ENCODE measurements at places on chromosomes 7 and 10.

DNA sequence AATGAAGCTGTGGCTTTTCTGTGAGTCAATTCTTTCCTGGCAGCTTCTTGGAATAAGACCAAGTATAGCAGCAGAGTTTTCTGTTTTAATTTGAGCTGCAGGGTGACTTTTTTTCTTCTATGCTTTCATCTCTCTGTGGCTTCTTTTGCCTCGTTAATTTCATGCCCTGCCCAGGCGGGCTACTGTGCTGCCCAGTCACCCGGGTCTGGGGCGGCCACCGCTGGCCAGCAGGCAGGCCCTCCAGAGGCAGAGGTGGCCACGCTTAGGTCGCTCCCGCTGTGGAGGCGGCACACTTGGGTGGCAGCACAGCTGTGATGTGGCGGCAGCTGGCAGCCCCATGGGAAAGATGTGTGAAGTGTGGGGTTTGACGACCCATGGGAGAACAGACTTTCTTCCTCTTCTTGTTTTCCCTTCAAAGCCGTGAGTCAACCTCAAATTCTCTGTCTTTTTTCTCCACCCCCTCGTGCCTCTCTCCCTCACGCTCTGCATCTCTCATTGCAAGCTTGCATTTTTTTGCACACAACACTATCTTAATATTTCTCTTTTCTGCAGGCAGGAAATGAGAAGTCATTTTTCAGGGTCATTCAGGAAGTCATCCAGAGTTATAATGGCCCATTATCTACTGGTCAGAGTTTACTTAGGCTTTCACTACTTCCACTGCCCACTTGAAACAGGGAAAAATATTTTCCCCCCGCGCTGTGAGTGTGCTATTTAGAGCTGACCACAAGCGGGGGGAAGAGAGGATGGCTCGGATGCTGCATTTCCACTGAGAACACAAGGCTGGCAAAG lies 67.8 kb downstream of the EGFR start:
- H3K4me3 ChIP-seq, result no peak overlapping the region
- no peaks in the 10 kb centered on the region for H3K36me3 ChIP-seq
- no peak overlapping the region for H3K27ac ChIP-seq
- DNase-seq, result no peak
- H3K27me3 ChIP-seq, result no peaks in the 10 kb centered on the region

GRCh38 chr10:17693009-17693408 lies 49.1 kb downstream of the STAM start:
- no peak overlapping the region for H3K27ac ChIP-seq
- no peak for DNase-seq
- H3K36me3 ChIP-seq, result peaks cover 77% of the 10 kb centered on the region
- no peaks in the 10 kb centered on the region for H3K4me1 ChIP-seq

DNA sequence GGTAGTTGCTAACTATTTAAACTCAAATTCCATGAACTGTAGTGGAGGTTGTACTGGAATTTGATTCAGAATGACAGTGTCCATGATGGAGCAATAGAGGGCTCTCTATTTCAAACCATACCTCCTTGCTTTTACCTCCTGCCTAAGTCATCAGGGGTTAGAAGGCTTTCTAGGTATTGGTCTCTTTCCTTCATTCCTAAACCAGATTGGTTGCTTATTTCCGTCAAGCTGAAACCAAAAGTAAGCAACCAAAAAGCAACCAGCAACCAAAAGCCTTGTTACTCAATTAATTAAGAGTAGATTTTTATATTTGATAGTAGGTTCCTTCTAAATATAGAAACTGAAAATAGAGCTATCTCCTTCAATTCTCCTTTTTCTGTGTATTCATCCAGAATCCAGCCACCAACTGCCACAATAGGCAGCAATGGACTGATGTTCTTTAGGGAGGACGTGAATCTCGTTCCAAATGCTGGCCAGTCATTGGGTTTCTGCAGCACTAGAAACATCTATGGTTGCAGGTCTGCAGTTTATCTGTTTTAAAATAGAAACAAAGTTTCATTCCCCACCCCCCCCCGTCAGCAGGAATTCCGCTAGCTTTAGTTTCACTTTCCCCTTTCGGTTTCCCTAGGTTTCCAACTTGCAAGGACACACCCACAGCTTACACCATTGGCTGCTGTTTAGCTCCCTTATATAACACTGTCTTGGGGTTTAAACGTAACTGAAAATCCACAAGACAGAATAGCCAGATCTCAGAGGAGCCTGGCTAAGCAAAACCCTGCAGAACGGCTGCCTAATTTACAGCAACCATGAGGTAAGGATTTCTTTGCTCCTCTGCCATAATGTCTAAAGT lies at the start of gene IFIT1:
Gene IFIT1, plus strand, starts transcription at position 717 of the 850 bp plus-strand sequence. Its CDS starts 90 bp downstream, at position 807.
- peaks cover 1% of the 10 kb centered on the region for H3K4me1 ChIP-seq
- no peak within 1 kb of the TSS for H3K27ac ChIP-seq
- H3K4me3 ChIP-seq, result peak within 1 kb of the TSS; percentile 68
- no peaks in the 10 kb centered on the region for H3K27me3 ChIP-seq
- H3K36me3 ChIP-seq, result no peaks in the 10 kb centered on the region
- no peak for DNase-seq

GRCh38 chr10:14609178-14609577 lies 165.5 kb downstream of the FAM107B start:
- no peak overlapping the region for H3K27ac ChIP-seq
- H3K36me3 ChIP-seq, result no peaks in the 10 kb centered on the region
- H3K4me3 ChIP-seq, result no peak overlapping the region
- no peaks in the 10 kb centered on the region for H3K27me3 ChIP-seq
- no peaks in the 10 kb centered on the region for H3K4me1 ChIP-seq

GRCh38 chr10:105189463-105189800 lies 548.3 kb downstream of the SORCS3 start:
- no peaks in the 10 kb centered on the region for H3K36me3 ChIP-seq
- no peak for DNase-seq
- no peaks in the 10 kb centered on the region for H3K4me1 ChIP-seq
- H3K27ac ChIP-seq, result no peak overlapping the region
- H3K4me3 ChIP-seq, result no peak overlapping the region

- DNase-seq, result no peak
- H3K36me3 ChIP-seq, result no peaks in the 10 kb centered on the region
- H3K4me3 ChIP-seq, result no peak overlapping the region
- H3K27ac ChIP-seq, result no peak overlapping the region
These were observed 11.6 kb downstream of the GATA3 start for GRCh38 chr10:8066124-8066523.

DNA sequence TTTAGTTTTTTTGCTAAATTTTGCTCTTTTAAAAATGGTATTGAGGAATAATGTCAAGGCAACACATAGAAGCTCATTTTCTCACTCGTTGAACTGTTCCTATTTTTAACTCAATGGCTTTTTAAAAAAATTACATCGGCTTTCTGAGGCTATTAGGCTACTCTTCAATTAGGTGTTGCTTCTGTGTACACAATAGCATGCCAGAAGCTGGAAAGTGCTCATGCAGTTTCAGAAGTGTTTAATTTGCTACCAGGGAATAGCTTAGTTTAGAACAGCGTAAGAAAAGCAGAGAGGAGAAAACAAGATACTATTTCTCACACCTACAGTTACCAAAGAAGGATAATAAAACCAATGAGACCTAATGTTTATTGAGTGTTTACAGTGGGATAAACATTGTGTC lies 157.4 kb downstream of the NXPH1 start:
- H3K4me3 ChIP-seq, result no peak overlapping the region
- H3K27me3 ChIP-seq, result no peaks in the 10 kb centered on the region
- no peaks in the 10 kb centered on the region for H3K36me3 ChIP-seq
- DNase-seq, result no peak
- H3K27ac ChIP-seq, result no peak overlapping the region

- no peak overlapping the region for H3K4me3 ChIP-seq
- no peaks in the 10 kb centered on the region for H3K27me3 ChIP-seq
- no peak for DNase-seq
- H3K27ac ChIP-seq, result no peak overlapping the region
These were observed 27.0 kb downstream of the AUTS2 start for GRCh38 chr7:69625238-69625637.

DNA sequence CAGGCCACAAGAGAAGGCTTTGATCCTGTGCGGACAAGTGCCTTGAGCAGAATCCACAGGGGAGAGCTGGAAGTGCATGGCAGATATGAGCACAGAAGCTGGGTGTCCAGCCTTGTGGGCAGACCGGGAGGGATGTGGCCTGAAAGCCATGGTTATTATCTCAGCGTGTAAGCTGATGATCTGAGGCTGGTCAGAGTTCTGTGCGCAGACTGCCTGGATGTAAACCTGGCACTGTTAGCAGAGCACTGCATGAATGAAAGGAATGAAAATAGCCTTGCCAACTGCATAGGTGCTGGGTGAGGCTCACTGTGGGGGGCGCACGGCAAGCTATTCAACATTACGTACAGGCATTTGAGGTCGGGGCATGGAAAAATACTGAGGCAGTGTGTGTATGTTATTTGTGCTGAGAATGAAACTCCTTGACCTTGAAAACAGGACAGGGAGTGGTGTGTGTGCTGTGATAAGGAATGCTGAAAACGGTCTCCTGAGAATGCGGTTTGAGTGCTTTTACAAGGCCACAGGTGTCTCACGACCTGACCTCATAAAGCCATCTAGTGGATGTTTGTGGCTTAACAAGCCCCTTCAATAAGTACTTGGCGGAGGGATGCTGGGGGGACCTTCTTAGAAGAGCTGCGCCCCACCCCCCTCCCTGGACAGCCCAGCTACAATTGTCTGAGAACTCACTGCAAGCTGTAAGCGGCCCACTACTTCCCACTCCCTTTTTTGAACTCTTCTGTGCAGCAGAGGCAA lies 18.7 kb downstream of the AKR1C1 start:
- H3K27ac ChIP-seq, result no peak overlapping the region
- no peaks in the 10 kb centered on the region for H3K4me1 ChIP-seq
- H3K27me3 ChIP-seq, result no peaks in the 10 kb centered on the region
- peak; percentile 33 for DNase-seq

DNA sequence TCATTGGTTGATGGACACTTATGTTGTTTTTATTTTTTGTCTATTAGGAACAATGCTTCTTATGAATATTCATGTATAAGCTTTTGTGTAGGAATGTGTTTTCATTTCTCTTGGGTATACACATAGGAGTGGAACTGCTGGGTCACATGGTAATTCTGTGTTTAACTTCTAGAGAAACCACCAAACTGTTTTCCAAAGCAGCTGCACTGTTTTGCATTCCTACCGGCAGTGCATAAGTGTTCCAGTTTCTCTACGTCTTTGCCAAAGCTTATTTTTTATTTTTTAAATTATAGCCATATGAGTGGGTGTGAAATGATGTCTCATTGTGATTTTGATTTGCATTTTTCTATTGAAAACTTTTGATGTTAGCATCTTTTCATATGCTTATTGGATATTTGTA lies 51.3 kb downstream of the ADK start:
- H3K27me3 ChIP-seq, result no peaks in the 10 kb centered on the region
- H3K4me3 ChIP-seq, result no peak overlapping the region
- no peak for DNase-seq
- H3K4me1 ChIP-seq, result no peaks in the 10 kb centered on the region
- no peak overlapping the region for H3K27ac ChIP-seq

DNA sequence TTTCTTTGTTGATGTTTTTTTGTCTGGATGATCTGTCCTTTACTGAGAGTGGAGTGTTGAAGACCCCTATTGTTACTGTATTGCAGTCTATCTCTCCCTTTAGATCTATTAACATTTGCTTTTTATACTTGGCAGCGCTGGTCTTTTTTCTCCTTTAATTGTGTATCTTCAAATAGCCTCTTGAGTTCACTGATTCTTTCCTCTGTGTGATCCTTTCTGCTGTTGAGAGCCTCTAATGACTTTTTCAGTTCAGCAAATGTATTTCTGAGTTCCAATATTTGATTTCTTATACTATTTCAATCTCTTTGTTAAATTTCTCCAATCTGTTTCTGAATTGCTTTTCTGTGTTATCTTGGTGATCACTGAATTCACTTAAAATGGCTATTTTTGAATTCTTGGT lies 15.4 kb downstream of the R3HCC1L start:
- no peak overlapping the region for H3K4me3 ChIP-seq
- DNase-seq, result no peak
- H3K27ac ChIP-seq, result no peak overlapping the region
- H3K27me3 ChIP-seq, result no peaks in the 10 kb centered on the region

GRCh38 chr10:43865265-43866135 lies 216.8 kb upstream of the ZNF32 start:
- no peaks in the 10 kb centered on the region for H3K4me1 ChIP-seq
- no peak overlapping the region for H3K27ac ChIP-seq
- DNase-seq, result no peak
- H3K27me3 ChIP-seq, result no peaks in the 10 kb centered on the region

DNA sequence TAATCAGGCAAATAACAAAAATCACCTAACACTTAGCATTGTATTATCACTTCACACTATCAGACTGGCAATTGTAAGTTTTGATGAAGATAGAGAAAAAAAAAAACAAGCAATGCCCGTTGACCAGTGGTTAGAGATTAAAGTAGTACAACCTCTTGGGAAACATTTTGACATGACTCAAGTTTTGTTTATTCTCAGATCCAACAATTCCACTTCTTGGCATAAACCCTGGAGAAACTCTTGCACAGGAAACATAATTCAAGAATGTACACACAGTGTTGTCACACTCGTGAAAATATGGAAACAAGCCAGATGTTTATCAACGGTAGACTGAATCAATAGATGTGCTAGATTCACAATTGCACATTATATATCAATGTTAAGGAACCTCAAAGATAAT lies 37.2 kb downstream of the FRMD4A start:
- peaks cover 5% of the 10 kb centered on the region for H3K4me1 ChIP-seq
- no peak for DNase-seq
- no peak overlapping the region for H3K4me3 ChIP-seq
- no peak overlapping the region for H3K27ac ChIP-seq

DNA sequence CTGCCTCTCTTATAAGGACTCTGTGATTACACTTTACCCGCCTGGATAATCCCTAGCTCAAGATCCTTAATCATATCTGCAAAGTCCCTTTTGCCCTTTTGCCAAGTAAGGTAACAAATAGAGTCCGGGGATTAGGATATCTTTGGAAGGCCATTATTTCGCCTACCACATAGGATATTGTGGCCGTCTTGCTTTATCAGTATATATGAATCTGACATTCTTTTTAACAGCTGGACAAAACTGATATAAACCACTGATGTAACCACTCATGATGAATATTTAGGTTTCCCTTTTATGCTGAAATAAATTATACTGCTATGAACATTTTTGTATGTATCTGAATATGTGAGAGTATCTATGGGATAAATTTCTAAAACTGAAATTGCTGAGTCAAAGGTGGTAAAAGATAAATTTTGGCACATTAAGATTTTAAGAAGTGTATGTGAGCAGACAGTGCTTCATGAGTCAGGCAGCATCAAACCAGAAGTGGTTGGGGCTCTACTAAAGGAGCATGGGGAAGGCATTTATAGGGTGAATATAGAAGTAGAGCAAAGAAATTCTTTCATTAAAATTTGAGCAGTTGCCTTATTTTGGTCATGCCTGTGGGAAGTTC lies 44.7 kb downstream of the AVL9 start:
- peaks cover 25% of the 10 kb centered on the region for H3K36me3 ChIP-seq
- H3K27me3 ChIP-seq, result no peaks in the 10 kb centered on the region
- no peak for DNase-seq
- H3K27ac ChIP-seq, result no peak overlapping the region
- H3K4me3 ChIP-seq, result no peak overlapping the region
